CD4-positive, alpha-beta T cell treated with Interleukin-6 at 100 ng/mL for 8 hours (primary cell): ENCODE measurements at places on chromosomes 3 and 15.

DNA sequence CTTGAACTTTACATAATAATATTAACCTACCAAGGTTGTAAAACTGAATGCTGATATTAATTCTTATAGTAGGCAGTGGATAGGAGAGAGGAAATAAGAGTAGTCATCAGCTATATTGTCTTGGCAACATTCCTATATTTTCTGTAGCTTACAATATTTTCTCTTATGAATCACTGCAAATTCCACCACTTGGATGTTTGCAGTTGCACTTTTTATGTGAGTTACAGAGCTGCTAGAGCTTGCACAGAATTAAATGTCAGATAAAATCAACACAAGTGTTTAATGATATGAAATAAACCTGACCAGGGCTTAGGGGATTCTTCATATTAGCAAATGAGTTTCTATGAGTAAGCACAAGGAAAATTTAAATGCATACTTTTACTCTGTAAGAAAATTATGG, 1710.1 kb downstream of the SI start:
- no peak for DNase-seq

GRCh38 chr15:81744364-81744763, 301.5 kb downstream of the MEX3B start:
- no peak for DNase-seq

DNA sequence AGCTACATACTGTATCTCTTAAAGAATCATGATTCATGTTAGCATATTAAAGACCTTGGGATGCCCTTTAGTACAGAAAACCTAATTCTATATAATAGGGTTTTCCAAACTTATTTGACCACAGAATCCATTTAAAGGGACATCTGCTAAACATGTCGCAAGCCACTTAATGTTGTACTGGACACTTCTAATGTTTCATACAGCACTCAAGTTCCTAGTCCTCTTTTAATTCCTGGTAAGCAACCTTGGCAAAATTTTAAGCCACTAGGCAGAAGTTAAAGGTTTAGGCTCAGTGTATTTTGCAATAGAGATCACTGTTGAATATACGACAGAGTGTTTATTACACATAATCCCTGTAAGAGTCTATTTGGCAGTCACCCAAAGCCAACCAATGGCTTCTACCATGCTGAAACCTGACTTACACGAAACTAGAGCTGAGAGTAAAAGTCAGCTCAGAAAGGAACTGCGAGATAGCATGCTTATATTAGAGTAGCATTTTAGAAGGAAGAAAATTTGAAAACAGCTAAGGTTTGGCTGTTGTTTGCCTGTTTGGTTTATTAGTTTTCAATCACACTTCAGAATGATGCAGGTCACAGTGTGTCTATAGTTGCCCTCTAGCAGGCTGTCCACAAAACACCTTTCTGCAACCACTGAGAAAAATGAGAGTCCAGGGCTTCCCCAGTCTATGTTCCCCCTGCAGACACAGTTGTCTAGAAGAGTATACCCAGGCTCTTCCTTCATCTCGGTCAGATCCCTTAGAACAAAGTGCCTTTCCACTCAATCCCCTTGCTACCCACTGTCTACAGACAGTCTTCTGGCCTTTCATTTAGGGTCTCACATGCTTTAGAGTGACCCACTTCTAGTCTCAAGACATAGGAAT, 104.4 kb downstream of the FMN1 start:
- peak; percentile 10 for DNase-seq

DNA sequence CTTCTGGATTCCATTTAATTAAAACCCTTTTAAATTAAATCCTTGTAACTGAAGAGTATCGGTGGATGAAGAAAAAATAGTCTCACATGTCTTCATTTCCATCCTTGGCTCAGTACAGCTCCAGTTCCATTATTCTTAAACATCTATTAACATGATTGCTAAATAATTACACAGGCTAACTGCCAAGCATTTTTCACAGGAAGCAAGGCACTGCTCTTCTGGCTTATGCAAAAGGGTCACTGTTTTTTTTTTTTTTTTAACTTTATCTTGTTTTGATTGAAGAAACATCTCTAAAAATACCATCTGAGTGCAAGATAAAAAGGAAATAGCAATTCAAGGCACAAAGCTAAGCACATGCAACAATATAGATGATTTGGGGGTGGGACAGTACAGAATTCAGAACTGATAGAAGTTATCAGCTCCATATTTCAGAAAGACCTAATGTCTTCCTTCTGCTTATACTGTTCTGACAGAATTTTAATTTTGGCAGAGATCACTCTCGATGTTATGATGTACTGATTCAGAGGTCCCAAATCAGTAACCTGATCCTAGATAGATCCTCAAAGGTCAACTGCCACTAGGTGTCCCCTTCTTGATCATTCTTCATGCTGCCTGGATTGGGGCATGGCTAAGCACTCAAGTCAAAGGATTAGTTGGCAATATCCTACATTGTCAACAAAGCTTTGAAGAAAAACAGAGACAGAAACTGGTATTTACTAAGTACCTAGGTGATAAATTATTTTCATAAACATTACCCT, 57.8 kb upstream of the ACTC1 start:
- no peak for DNase-seq

- no peak for DNase-seq
These were observed 84.2 kb upstream of the WNT5A start for GRCh38 chr3:55571216-55571813.

DNA sequence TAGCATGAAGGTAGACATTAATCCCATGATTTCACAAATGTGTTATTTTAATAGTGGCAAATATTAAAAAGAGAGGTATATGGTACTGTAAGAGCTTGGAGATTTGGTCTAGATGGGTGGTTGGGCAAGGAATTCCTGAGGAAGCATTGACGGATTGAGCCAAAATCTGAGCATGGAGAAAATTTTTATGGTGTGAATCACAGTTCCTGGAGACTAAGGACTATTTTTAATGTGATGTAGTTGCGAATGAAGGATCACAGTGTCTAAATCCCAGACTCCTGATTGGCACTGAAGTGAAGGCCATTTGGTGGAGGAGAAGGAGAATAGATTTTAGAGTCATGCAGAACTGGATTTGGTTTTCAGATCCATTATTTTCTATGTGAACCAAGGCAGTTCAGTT, 188.7 kb upstream of the FEZF2 start:
- DNase-seq = no peak

- DNase-seq = no peak
These were observed 894.7 kb downstream of the OTOL1 start for GRCh38 chr3:162391301-162391700.

DNA sequence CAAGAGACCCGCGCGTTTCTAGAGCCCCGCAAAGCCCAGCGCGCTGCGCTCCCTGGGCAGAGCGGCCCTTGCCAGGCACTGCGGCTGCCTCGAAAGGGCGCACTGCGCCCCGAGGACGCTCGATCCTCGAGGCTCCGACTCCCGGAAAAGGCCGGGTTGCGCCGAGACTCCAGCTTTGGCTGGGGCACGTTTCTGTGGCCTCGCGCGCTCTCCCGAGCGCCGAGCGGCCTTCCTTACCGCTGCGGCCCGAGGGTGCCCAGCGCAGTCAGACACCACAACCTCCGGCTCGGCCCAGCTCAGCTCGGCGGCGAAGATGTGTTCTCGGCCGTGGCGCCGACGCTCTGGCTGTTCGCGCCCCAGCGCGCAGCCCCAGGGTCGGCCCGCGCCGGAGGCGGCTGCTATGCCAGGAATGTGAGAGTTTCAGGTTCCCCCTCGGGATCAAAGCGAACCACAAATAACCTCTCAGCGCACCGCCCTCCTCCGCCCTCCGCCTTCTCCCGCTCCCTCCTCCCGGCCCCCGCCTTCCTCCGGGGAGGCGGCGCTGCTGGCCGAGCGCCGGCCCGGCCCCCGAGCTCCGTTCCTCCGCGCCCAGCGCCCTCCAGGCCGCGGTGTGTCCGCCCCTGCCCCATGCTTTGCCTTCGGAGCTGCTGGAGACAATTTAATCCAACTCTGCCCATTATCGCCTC, at the start of gene AMOTL2:
Gene AMOTL2, minus strand, starts transcription at position 343 of the 686 bp plus-strand sequence. CDS start 3,014 bp downstream, outside the sequence.
- DNase-seq = no peak

DNA sequence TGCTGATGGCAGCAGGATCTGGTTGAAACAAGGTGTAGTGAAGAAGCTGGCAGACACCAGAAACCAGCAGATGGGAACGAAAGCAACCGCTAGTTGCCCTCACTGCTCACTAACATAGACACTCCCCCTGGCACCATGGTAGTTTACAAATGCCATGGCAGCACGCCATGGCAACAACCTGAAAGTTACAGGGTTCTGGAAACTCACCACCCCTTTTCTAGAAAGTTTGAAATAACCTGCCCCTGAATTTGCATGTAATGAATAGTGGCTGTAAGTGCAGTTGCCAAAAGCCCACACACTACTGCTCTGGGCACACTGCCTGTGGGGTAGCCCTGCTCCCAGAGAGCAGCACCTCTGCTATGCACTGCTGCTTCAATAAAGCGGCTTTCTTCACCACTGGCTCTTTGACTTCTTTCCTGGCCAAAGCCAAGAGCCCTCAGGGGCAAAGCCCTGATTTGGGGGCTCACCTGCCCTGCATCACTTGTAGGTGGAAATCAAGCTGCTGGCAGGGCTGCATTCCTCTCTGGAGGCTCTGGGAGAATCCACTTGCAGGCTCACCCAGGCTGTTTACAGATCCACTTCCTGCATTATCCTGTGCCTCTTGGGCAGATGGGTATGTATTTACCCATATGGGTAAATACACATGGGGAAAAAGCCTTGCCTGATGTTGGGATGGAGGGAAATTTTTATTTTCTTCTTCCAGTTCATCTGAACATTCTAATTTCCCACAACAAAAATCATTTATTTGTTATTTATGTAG, 2.0 kb upstream of the GP9 start:
- no peak for DNase-seq

DNA sequence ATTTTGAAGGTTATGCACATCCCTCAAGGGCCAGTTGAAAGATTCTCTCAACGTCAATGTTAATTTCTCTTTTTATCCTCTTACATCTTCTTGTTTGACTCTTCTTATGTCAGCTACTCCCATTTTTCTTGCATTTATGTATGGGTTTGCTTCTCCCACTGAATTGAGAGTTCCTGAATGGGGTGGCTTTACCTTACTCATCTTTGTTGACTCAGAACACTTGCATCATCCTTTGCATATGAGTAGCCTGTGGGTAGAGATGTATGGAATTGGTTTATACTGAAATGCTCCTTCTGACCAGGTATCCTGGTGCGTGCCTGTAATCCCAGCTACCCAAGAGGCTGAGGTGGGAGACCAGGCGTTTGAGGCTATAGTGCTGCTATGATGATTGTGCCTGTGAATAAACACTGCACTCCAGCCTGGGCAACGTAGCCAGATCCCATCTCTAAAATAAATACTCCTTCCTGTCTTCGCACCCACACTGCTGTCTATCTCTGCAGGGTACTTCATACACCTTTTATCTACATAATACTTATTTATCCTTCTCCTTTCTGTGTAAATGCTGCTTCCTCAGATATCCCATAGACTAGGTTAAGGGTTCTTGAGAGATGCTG, 123.6 kb upstream of the DPH6 start:
- no peak for DNase-seq

- peak; percentile 3 for DNase-seq
These were observed 41.0 kb downstream of the MCTP2 start for GRCh38 chr15:94272251-94272898.

DNA sequence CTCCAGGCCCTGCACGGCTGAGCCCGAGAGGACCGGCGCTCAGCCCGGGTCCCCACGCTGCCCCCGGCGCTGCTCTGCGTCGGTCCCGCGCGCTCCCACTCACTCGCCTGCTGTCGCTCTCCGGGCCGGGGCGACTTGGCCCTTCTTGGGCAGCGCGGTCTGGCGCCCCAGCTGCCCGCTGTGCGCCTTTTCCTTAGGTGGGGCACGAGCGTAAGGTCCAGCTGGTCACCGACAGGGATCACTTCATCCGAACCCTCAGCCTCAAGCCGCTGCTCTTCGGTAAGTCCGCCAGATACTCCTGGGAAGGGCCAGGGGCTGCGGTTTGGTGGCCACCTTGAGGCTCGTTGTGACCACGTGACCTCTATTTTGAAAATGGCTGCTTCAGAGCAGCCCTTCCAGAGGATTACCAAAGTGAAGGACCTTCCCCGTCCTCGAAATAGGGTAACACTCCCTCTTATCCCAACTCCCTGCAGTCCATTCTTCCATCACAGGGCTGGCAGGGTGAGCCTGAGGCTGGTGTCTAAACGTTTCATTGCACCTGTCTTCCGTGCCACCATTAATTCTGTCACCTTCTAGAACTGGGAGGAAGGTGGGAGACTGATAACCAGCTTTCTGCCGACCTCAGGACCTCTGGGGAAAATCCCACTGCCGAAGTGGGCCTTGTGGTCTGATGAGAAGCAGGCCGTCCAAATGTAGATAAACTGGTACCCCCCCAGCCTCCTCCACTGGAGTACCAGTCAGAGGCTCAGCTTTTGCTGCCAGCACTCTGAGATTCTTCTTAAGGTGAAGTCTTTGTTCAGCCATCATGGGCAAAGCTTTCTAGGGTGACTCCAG, 812 bp downstream of the P4HTM start:
- DNase-seq = peak; percentile 27

- DNase-seq = no peak
These were observed 50.6 kb downstream of the DRD3 start for GRCh38 chr3:114128231-114128630.

DNA sequence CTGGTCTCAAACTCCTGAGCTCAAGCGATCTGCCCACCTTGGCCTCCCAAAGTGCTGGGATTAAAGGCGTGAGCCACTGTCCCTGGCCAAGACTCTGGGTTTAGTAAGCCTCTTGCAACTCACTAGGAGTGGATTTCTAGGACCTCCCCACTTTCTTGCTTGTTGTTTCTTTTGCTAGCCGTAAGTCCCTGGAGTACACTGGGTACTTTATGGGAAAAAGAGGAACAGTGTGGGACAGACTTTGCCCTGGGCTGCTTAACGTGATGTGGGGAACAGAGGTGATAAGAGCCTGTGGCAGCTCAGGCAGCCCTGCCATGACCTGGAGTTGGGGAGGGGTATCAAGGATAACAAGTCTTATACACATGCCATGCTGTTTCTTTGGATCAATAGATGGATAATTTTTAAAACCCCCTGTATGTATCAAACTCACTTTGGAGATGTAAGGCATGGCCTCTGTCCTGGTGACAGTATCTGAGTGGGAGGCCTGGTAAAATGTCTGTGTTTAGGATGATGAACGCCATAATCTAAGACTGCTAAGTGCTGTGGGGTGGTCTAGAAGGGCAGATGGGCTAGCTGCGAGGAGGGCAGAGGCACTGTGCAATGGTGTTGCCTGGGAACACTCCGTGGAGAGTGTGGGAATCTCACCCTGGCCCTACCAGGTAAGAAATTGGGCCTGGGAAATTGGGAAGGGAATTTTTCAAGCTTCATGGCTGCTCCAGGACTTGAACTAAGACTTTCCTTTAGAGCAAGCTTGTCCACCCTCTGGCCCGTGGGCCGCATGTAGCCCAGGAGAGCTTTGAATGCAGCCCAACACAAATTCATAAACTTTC, 54.8 kb downstream of the SMAD3 start:
- DNase-seq = no peak

DNA sequence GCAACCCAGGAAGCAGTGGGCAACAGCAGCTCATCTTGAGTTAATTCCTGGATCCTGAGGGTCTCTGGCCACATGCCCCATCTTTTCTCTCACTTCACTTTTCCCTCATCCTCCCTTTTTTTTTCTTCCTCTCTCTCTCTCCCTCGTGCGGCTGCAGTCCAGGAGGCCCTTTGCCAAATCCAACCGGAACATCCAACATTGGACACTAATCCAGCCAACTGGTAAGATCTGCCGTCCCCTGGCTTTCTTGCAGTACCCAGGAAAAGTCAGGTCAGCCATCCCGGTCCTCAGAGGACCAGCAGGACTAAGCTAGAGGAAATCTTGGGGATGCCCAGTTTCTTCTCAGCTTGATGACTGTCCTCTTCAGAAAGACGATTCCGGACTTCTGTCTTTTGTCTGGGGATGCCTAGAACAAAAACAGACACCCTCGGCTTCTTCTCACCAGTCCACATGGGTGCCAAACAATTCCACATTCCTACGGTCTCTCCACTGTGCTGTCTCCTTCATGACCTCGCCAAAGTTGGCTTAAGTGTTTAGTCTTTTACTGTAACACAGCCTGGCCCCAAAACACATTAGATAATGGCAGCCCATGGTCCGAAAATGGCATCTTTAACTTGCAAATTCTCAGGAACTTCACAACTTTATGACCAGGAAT, 115.6 kb downstream of the GSK3B start:
- DNase-seq = no peak
